Nephron progenitor cell (in vitro differentiated cells): ENCODE measurements at places on chromosomes 16 and 17.

DNA sequence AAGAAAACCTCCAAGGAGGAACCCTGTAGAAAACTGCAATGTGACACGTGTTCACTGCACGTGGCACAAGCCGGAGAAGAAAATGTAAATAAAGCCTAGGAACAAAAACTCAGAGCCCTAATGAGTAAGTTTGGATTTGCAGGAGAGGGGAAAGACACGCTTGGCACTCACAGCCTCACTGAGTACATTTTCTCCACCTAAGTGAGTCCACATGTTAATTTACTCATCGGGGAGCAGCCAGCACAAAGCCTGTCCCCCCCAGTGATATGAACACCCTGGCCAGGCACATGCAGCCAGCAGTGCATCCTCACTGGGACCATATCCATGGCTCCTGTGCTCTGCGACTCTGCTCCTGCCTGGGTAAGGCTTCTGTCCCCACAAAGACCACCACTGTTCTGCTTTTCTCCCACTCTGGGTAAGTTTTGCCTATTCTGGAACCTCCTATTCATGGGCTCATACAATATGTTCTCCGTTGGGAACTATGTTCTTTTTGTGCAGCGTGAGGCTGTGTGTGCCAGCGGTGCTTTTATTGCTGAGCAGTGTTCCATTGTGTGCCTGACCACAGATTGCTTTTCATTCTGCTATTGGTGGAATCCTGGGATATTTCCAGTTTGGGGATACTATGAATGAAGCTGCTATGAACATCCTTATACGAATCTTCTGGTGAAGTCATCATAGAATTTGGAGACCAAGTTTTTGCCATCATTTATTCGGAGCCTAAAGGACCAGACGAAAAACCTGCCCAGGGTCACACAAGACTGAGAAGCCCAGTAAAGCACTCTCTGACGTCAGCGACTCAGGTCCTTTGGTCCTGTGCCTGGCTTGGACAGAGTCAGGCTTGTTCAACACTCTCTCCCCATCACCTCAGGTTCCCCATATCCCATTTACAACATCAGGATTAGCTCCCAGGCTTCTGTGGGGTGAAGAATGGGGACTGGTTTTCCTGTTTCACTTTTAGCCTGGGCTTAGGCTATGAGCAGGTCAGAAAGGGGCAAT is 53.3 kb downstream of the RNF112 start:
- H3K27me3 ChIP-seq, result peaks cover 10% of the 10 kb centered on the region
- no peak for DNase-seq
- no peak overlapping the region for H3K4me3 ChIP-seq

DNA sequence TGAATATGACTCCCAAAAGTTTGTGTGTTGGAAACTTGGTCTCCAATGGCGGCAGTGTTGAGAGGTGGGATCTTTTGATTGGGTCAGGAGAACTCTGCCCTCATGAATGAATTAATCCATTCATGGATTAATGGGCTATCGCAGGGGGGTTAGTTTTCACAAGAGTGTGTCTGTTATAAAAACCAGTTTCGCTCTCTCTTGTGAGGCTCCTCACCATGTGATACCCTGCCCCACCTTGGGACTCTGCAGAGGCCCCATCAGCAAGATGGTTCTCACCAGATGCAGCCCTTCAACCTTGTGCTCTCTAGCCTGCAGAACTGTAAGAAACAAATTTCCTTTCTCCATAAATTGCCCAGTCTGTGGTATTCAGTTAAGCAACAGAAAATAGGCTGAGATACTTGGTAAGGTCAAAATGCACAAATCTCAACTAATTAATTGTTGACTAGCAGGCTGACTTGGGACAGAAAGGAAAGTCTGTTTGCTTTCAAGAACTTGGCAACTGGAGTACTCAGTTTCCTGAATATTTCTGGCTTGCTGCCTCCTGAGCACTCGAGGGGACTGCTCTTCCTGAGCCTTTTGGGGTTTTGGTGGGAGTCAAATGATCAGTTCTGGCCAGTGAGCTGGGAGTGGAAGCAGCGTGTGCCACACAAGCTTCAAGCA is 13.8 kb upstream of the CCL17 start:
- peak overlapping the region; percentile 64 for H3K27ac ChIP-seq
- no peak for DNase-seq
- no peak overlapping the region for H3K4me3 ChIP-seq
- peaks cover 6% of the 10 kb centered on the region for H3K4me1 ChIP-seq
- H3K36me3 ChIP-seq, result no peaks in the 10 kb centered on the region
- peaks cover 30% of the 10 kb centered on the region for H3K27me3 ChIP-seq

DNA sequence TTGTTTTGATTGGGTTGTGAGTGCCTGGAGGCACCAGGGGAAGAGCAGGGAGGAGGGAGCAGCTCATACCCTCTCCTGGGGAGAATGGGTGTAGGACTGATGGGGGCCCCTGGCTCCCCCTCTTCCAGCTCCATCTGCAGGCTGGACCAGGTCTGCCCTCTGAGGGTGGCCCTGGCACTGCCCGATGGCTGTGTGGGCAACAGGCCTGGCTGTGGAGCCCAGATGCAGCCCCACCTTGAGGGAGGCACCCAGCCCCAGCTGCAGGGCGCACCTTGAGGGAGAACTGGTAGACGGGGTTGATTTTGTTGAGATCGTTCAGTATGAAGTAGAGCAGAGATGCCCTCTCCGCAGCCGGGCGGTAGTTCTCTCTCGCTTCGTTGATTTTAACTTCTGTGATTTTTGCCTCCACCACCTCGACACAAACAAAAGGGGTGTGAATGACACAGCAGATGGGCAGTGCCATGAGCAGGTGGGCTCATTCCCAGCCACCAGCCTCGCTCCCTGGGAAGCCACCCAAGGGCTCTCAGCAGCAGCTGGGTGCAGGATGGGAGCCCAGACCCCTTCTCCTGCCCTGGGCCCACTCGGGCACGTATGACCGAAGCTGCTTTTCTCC is 71.6 kb downstream of the PGS1 start:
- H3K27me3 ChIP-seq, result peaks cover 14% of the 10 kb centered on the region
- H3K4me1 ChIP-seq, result peaks cover 7% of the 10 kb centered on the region
- no peak overlapping the region for H3K27ac ChIP-seq
- no peak for DNase-seq
- H3K4me3 ChIP-seq, result no peak overlapping the region

- no peak for DNase-seq
- H3K27ac ChIP-seq, result no peak overlapping the region
- no peak overlapping the region for H3K4me3 ChIP-seq
- H3K27me3 ChIP-seq, result peaks cover 12% of the 10 kb centered on the region
Observed at GRCh38 chr16:2955779-2956578, 8.1 kb upstream of the KREMEN2 start.

GRCh38 chr16:22217890-22218730 is 12.0 kb downstream of the EEF2K start:
- no peaks in the 10 kb centered on the region for H3K27me3 ChIP-seq
- no peak for DNase-seq
- H3K36me3 ChIP-seq, result peaks cover 43% of the 10 kb centered on the region

DNA sequence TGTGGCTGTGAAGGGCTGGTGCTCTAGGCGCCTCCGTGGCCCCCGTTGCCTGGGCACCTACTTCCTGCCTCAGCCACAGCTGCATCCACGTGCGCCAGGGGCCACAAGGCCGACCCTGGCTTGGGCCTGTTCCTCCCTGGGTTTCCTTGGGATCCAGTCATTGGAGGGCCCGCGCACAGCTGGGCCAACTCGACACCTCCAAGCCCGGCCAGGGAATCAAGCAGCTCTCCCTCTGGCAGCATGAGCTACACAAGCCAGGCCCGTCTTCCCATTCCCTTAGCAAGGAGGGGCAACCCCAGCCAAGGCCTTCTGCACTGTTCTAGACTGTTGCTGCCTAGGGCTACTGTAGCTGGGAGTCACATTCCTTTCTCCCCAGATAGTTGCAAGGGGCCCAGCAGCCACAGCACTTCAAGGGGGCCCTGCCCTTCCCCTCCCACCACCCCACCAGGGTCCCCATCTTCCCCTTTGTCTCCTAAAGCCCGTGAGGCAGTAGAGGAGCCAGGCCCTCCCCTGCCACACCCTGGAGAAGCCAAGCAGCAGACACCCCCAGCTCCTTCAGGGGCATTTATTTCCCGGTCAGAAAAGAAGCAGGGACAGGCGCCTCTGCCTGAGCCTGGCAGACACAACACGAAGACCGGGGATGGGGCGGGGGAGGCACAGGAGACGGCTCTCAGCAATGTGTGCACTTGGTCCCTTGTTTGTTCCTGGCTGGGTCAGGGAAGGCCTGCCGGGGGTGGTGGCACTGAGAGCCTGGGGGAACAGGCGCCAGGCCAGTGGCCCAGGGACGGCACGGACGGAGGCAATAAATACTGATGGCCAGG is 3.8 kb downstream of the ARHGDIA start:
- peak overlapping the region; percentile 91 for H3K27ac ChIP-seq
- no peak for DNase-seq
- peak overlapping the region; percentile 23 for H3K4me3 ChIP-seq
- peaks cover 12% of the 10 kb centered on the region for H3K36me3 ChIP-seq
- no peaks in the 10 kb centered on the region for H3K27me3 ChIP-seq
